Kidney tubule cell (primary cell): ENCODE measurements at places on chromosomes 1 and 21.
A peak's percentile ranks its signal among the peaks of the same experiment; 100 is the strongest.

- peak; percentile 11 for DNase-seq
These were observed 26.2 kb downstream of the DMAP1 start for GRCh38 chr1:44239331-44239960.

- no peak for DNase-seq
These were observed 43.8 kb downstream of the CCN1 start for GRCh38 chr1:85624361-85624760.

- DNase-seq: peak; percentile 19
These were observed 44.8 kb downstream of the NRDC start for GRCh38 chr1:51833700-51834099.

GRCh38 chr1:180641662-180642061, 9.8 kb downstream of the XPR1 start:
- DNase-seq: no peak

GRCh38 chr21:31022306-31022705, 16.0 kb downstream of the KRTAP19-8 start:
- DNase-seq: no peak

- DNase-seq: no peak
These were observed 20.6 kb upstream of the CRB1 start for GRCh38 chr1:197247465-197247864.

- DNase-seq: no peak
These were observed 222.7 kb upstream of the GJB5 start for GRCh38 chr1:34532113-34532512.

DNA sequence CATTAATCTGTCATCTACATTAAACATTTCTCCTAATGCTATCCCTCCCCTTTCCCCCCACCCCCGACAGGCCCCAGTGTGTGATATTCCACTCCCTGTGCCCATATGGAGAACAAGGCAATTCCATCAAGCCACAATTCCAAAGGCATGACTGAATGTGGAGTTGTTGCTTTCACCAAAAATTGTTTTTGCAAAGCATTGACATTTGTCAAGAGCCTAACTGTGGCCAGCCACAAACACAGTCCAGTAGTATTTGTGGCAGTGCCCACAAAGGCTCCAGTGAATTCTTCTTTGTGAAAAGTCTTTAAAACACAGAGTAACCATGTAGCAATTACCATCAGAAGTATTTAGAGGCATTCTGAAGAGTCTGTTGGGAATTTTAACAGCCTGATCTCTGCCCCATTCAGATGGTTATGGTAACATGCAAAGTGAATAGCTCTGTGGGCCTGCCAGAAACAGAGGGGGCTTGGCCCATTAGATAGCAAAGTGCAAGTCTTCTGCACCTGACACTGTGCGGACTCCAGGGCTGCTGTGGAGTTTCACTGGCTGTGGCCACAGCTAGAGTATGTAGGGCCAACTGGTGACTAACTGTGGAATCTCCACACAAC, 11.6 kb upstream of the LRRC53 start:
- no peak for DNase-seq

- no peak for DNase-seq
These were observed 44.4 kb downstream of the ATP5PO start for GRCh38 chr21:33871171-33871570.

- peak; percentile 34 for DNase-seq
These were observed 45.2 kb downstream of the SLC44A3 start for GRCh38 chr1:94865360-94865759.
